ENCODE measurements at places on chromosomes 13 and 19.

GRCh38 chr19:33653684-33654083, 31.9 kb downstream of the CHST8 start:
- no peak for DNase-seq

DNA sequence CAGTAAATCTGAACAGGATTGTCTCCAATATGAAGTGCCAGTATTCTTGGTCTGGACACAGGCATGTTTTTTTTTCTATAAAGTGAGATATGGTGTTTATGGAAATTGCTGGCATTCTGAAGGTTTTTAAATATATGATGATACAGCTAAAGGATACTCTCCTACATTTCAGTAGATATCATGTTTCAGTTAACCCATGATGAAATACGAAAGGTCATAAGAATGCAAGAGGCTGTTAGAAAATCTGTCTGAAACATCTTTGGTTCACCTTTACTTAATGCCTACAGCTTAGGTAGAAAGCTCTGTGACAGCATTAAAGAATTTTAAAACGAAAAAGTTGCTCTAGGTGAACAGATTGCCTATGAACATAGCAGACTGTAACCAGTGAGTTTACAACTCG, 9.1 kb downstream of the FRY start:
- DNase-seq, result no peak

DNA sequence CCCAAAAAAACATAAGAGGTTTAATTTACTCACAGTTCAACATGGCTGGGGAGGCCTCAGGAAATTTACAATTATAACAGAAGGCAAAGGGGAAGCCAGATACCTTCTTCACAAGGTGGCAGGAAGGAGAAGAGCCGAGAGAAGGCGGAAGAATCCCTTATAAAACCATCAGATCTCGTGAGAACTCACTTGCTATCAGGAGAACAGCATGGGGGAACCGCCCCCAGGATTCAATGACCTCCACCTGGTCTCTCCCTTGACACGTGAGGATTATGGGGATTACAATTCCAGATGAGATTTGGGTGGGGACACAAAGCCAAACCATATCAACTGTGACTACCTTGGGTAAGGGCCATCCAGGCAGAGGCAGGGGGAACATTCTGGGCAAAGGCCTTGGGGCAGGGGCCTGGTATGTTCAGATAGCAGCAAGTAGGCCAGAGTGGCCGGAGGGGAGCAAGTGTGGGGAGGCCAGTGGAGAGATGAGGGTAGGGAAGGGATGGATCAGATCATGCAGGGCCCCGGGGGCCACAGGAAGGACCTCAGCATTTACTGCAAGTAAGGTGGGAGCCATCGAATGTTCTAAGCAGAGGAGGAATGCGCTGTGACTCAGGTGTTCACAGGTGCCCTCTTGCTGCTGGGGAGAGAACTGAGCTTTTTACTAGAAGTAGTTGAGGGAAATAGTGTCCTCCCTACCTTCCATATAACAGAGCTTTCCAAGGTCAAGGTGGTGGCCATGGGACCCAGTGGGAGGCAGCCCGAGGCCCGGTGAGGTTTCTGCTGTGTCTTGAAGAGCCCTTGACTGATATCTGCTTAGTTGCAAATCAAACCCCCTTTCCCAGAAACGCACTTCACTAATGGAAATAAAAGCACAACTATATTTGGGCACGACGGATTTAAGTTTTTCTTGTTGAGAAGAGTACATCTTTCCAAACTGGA, 18.0 kb downstream of the RAB3D start:
- DNase-seq, result no peak

DNA sequence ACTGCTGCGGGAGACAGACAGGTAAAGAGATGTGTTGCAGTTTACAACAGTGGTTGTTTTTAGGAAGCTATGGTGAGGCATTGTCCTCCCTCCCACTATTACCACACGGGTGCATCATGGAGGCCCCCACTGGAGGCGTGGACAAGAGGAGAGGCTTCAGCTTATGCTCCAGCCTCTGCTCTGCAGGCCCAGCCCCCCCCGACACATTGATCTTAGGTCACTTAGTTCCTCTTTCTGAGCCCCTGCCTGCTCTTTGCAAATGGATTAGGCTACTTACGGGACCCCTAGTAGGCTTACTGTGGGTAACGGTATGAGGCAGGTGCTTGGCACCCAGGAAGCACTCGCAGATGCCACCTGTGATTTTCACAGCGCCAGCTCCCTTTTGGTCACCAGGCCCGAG, 123.9 kb downstream of the SLC7A1 start:
- no peak for DNase-seq

DNA sequence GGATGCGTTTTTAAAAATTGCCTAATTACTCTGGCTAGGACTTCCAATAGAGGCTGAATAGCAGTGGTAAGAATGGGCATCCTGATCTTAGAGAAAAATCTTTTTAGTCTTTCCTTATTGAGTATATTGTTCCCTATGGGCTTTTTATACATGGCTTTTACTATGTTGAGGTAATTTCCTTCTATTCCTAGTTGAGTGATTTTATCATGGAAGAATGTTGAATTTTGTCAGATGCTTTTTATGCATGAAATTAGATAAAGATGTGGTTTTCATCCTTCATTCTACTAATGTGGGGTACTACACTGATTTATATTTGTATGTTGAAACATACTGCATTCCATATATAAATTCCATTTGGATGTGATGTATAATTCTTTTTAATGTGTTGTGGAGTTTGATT, 2673.8 kb downstream of the PCDH9 start:
- DNase-seq, result no peak

- DNase-seq, result no peak
Measured at GRCh38 chr19:13526552-13526951, 20.3 kb upstream of the CACNA1A start.

DNA sequence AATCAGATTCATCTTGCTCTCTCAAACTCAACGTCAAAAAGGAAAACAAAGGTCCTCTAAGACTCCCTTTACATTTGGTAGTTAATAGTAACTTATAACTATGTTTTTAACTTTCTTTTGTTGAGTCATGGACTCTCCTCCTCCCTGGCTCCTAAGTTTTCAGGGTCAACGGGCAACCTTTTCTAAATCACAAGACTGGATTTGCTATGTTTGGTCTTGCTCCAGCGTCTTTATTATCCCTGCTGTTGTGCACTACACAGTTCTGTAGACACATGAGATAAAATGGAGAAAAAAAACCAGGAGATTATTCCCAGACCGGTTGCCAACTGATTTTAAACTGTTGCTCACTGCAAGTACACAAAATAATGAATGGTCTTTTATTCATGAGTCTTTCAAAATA, 1.9 kb upstream of the ITM2B start:
- no peak for DNase-seq

DNA sequence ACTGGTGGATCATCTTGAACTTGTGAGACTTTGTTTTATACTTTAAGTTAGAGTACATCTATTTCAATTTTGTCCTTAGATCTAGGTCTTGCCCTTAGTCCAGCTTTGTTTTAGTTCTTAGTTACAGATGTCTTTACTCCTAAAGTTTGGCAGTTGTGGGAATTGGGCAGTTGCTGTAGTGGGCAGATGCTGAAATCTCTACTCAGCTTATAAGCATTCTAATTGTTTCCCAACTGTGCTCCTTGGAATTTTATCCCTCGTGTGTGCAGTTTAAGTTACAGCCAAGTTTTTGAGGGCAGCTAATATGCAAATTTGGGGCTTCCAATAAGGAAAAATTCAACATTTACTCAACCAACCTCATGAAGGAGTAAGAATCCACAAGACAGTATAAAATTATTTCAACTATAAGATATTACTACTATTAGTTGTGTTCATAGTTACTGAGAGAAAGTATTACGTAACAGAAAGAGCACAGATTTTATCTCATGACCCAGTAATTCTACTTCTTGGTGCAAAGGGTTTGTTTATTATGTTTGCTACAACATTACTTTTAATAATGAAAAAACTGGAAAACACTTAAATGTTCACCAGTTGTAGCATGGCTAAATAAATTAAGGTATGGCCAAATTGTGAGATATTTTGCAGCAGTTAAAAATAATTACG, 32.9 kb downstream of the CCDC122 start:
- DNase-seq, result no peak

- DNase-seq, result no peak
Measured at GRCh38 chr19:34323433-34324204, 41.4 kb upstream of the GPI start.

GRCh38 chr13:30722361-30722760, 13.0 kb upstream of the ALOX5AP start:
- DNase-seq, result no peak

DNA sequence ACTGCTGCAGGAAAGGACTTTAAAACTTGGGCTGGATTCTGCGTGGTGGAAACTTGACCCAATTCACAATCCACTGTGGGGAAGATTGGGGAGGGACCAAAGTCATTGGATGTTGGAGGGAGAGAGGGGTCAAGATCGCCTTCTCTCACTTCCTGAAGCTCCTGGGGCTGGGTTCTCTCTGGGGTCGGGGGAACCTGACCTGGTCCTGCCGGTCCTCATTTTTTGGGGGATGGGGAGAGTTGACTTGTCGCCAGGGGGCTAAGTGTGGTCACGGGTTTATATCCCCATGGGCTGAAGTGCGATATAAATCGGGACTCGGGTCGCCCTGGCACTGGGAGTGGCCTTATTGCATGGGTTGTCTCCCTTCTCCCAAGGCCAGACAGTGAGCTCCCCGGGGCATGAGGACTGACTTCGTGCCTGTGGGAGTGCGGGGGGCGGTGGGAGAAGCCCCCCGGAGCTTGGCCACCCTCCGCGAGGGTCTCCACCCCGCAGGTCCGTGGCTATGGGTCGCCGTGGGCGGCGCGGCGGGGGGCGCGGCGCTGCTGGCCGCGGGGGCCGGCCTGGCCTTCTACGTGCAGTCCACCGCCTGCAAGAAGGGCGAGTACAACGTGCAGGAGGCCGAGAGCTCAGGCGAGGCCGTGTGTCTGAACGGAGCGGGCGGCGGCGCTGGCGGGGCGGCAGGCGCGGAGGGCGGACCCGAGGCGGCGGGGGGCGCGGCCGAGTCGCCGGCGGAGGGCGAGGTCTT, 6.3 kb downstream of the ICAM5 start:
- DNase-seq, result no peak

- no peak for DNase-seq
Measured at GRCh38 chr13:75073786-75074185, 408.2 kb downstream of the TBC1D4 start.

DNA sequence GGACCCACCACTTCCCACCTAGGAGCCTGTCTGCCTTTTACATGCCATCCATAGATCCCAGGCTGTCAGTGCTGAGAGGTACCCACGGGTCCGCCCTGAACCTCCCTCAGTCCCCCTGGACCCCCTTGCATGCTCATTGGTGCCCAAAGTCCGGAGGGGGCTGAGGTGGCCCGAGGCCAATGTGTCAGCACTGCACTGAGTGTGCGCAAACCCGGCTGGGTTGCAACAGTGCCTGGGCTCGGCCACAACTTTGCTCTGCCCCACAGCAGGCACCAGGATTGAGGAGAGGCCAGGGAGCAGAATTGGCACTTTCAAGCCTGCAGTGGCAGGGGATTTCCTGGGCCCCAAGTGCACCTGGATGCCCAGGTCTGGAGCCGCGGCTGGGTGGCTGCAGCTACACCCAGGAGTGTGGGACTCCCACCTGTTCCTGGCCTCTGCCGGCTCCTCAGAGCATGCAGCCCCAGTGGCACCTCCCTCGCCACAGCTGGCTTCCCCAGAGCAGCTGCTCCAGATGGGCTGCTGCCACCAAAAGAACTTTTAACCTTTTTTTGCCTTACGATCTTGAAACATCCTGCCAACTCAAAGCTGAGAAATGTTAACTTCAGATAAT, 837.0 kb downstream of the SLITRK6 start:
- no peak for DNase-seq

DNA sequence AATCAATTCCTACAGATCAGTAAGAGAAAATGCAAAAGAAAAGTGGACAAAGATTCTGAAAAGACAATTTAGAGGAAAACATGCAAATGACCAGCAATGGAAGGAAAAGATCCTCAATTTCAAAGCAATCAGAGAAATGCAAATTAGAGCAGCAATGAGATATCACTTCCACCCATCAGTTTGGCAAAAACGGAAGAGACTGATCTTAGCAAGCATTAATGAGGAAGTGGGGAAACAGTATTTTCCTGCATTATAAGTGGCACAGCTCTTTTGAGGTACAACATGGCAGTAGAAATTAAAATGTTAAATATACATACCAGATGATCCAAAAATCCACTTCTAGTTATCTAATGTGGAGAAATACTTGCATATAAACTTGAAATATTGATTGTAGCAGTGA, 69.1 kb upstream of the SLC7A1 start:
- DNase-seq, result no peak

GRCh38 chr13:37618554-37618953, 20.0 kb upstream of the POSTN start:
- no peak for DNase-seq

GRCh38 chr19:4547303-4548237, 7.7 kb upstream of the LRG1 start:
- DNase-seq, result no peak

DNA sequence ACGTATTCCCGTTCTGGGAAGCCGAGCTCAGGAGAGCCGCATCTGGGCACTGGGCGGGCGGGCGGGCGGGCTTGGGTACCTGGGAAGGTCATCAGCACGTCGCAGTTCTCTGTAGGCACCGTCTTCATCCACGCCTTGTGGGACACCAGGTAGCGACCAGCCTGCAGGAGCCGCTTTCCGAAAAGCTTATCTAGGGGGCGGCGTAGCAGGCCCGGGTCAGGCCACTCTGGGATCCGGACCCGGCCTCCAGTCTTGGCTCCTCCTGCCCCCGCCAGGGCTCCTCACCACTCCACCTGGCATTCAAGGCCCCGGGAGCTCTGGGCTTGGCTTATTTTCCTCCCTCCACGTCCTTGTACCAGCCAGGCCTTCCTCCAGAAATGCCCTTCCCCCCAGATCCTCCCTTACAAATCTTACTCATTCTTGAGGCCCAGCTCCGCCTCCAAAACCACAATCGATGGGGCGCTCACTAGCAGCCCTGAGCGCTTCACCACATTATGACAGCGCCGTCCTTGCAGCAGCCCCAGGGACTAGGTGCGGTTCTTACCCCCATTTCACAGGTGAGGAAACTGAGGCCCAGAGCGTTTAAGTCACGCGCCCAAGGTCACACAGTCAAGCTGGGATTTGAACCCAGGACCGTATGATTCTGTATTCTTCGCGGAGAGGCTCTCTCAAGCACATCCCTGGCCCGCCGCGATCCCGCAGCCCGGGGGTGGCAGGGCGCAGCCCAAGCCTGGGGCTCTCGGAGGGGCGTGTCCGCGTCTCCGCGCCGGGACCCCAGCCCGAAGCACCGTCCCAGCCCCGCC, 843 bp downstream of the ANO8 start:
- no peak for DNase-seq

- DNase-seq, result no peak
Measured at GRCh38 chr13:95228130-95228529, 73.1 kb downstream of the ABCC4 start.

DNA sequence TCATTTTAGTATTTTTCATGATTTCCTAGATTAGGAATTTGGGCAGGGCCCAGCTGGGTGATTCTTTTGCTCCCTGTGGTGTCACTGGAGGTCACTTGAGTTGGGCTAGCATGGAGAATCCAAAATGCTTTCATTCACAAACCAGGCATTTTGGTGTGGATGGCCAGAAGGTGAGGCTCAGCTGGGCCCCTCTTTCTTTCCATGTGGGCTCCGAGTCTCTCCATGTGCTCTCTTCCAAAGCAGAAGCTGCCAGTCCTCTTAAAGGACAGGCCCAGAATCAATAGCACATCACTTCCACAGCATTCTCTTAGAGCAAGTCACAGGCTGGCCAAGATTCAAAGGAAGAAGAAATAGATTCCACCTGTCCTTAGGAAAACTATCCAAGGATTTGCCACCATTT, 21.8 kb upstream of the IGLON5 start:
- DNase-seq, result no peak

Measured in caudate nucleus (tissue), 63 donors.